IPS-NIHi11 (cell line): ENCODE measurements at places on chromosomes 6 and 20.

- DNase-seq, result no peak
These were observed 336.0 kb upstream of the DEFB115 start for GRCh38 chr20:30921286-30922071.

GRCh38 chr6:131400779-131401496, 172.1 kb upstream of the ARG1 start:
- no peak for DNase-seq

- no peak for DNase-seq
These were observed 898 bp downstream of the XRN2 start for GRCh38 chr20:21303872-21304586.

DNA sequence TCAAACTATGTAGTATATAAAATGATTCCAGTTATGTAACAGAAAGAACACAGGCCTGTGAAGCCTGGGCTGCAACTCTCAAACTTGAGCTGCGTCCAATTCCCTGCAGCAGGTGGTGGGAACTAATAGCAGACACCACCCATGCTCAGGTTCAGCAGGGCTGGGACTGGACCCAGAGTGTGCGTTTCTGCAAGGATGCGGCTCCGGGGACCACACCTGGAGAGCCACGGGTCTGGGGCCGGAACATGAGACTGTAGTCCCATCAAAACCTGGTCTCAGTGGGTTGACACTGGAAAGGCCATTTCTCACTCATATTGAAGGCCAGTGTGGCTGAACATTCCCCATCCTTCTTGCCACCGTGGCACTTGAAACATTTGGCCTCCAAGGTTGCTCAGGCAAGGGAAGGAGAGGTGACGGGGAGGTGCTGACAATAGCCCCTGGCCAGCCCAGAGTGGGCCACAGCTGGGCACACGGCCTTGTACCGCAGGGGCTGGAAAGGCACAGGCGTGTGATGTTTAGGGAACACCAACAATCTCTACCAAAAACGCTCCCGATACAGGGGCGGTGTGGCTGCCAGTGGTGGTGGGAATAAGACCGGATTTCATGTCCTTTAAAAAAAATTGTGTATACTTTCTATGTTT, 38.0 kb downstream of the FRMD1 start:
- DNase-seq, result no peak

GRCh38 chr6:87660226-87660911, 41.7 kb downstream of the AKIRIN2 start:
- DNase-seq, result no peak

GRCh38 chr20:31644701-31645100, 7.0 kb downstream of the COX4I2 start:
- DNase-seq, result no peak

DNA sequence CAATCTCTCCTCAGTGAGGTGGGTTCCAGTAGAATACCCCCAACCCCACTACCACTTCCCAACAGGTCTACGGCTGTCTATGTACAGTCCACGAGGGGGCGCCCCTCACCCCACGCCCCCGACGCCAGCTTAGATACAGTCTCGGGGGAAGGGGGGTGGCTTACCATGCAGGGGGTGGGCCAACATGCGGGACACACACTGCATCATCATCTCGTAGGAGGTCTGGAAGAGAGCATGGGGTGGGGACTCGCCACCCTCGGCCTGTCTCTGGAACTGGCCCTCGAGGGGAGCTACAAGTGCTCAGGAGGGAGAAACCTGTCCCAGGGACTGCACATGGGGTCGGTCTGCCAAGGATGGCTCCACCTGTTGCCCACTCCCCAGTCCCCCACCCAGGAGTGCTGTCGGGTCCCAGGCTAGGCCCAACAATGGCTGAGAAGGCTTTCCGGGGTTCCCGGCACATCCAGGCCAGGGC, 8.5 kb downstream of the MTCH1 start:
- peak; percentile 72 for DNase-seq

GRCh38 chr20:48750941-48751635, 76.7 kb downstream of the PREX1 start:
- peak; percentile 83 for DNase-seq

GRCh38 chr6:137175868-137176245, 2.4 kb upstream of the IL22RA2 start:
- no peak for DNase-seq

- peak; percentile 43 for DNase-seq
These were observed 18.6 kb upstream of the MYT1 start for GRCh38 chr20:64145458-64146300.

DNA sequence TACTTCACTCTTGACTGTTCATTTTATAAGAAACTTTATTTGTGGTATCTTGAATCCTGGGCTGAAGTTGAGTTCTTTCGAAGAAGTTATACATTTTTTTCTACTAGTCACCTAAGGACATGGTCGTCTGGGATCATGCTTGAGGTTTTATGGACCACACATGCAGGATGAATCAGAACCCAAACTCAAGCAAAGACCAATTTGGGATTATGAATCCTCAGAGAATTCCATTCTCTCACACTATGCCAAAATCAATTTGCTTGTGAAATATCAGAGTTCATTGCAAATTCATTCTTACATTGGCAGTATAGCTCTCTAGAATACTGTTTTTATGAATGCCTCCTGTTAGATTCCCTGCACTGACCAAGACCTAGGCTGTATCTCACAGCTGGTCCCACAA, 114.3 kb upstream of the HDAC2 start:
- DNase-seq, result no peak

GRCh38 chr6:117740605-117741004, 65.3 kb downstream of the NUS1 start:
- no peak for DNase-seq

DNA sequence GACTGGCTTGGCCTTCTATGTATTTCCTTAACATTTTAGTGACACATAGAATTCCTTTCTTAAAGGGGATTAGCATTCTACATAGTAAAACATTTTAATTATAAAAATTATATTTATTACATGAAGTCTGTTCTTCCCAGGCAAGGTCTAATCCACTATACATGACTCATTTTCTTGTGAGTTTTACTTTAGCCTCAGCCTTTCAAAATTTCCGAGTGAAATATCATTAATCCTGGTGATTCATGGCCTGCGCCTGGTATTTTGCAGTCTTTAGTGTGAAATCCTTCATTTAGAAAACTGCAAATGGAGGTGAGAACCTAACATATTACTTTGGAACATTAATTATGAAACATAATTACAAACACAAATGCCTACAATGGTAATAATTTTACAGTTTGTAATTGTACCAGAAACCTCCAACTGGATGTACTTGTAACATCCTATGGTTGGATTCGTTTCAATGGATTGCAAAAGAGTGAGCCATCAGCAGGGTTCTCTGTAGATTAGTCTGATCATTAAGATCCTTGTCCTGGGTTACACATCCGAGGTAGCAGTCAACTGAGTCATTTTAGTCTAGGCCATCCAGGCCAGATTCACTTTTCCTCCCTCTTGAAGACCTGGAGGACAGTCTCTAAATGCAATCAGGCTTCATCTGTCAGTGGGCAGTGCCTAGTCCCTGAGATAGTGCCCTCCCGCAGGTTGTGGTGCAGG, 272.0 kb downstream of the PACRG start:
- no peak for DNase-seq

GRCh38 chr6:31622684-31623091, 2.2 kb downstream of the PRRC2A start:
- DNase-seq, result no peak

GRCh38 chr20:20562507-20562906, 149.9 kb downstream of the RALGAPA2 start:
- DNase-seq, result no peak

DNA sequence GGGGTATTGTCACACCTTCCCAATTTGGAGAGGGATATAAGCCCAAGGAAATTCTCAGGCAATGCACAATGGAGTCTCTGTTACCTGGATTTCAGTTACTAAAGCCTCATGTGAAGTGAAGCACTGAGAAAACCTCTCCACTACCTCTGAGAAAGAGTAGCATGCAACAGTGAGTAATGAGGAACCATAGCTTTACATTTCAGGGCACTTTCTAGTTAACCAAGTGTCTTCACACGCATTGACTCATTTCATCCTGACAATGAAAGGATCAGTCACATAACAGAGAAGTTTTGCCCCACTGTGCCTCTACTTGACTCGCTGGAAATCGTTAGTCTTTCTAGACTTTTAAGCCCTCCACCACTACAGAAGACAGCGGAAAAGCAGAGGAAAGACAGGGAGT, 86.2 kb upstream of the ARID1B start:
- no peak for DNase-seq

DNA sequence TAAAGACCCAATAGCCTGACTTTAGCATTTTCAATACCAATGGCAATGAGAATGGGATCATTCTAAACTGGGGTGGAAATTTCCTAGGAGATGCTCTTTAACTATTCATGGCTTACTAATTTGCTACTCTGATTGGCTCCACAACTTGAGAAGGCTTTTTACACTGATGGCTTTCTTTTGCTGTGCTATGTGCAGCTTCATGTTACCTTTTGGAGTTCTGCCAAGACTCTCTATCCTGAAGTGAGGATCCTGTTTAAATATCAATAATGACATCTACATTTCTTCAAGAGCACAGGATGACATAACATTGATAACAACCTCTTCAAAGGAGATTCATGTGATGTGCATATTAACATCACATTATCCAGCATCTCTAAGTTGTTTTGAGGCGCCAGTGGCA, 43.4 kb upstream of the SIRPG start:
- DNase-seq, result no peak

- DNase-seq, result no peak
These were observed 94.4 kb downstream of the LAMP5 start for GRCh38 chr20:9608639-9609340.

DNA sequence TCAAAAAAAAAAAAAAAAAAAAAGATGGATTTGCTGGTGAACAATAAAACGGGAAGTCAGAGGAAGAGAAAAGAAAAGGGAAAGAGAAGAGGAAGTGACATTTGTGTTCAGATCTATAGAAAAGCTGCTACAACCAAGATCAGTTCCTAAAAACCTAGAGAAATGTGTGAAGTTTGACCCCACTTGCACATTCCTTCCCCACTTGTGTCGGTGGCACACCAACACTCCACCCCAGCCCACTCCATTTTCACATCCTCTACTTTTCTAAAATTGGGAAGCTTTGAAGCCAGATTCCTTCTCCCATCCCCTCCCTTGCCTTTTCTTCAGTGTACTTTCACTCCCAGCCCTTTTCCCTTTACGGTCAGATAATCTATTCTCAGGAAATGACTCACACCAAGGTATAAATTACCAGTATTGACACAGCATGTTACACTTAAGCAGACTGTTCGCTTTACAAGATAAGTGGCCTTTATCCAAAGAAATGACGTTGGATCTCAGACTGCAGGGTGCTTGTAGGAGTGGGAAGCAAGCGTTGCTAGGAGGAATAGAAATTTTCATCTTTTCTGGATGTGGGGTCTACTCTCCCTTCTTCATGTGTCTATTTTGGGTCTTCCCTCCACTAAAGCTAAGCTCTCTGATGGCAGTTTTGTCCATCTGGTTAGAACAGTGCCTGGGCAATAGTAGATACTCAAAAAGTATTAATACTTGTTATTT, 92.5 kb upstream of the ADGRF1 start:
- DNase-seq, result peak; percentile 14

- DNase-seq, result no peak
These were observed 7.5 kb upstream of the TBX18 start for GRCh38 chr6:84771756-84772356.

DNA sequence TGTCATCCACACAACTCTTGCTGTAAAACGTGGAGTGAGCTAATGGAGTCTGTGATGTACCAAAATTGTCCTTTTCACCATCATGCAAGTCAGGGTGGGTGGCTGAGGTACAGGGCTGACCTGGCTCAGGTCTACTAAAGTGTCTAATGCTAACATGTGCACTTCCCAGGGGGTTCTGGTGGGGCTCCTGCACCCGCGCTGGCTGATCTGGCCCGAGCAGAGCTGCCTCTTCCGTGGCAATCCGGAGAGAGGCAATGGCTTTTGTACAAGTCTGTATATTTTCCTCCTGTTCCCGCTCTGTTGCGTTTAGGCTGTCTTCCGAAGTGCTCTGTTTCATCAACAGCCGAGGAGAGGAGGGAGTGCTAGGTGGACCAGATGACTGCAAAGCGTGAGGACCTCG, 191.8 kb downstream of the HIVEP2 start:
- no peak for DNase-seq

DNA sequence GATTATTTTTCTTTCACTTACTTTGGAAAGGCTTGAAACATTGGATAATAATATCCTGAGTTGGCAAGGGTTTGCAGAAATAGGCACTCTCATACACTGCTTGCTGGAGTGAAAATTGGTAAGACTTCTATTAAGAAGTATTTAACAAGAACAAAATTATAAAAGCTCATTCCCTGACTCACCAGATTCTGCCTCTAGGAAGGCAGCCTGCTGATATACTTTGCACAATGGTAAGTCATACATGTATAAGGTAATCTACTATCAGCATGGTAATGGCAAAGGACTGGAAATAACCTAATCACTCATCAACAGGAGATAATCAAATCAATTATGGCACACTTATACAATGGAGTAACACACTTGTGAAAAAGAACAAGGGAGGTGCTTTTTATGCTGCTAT, 85.8 kb downstream of the PLCG1 start:
- no peak for DNase-seq

DNA sequence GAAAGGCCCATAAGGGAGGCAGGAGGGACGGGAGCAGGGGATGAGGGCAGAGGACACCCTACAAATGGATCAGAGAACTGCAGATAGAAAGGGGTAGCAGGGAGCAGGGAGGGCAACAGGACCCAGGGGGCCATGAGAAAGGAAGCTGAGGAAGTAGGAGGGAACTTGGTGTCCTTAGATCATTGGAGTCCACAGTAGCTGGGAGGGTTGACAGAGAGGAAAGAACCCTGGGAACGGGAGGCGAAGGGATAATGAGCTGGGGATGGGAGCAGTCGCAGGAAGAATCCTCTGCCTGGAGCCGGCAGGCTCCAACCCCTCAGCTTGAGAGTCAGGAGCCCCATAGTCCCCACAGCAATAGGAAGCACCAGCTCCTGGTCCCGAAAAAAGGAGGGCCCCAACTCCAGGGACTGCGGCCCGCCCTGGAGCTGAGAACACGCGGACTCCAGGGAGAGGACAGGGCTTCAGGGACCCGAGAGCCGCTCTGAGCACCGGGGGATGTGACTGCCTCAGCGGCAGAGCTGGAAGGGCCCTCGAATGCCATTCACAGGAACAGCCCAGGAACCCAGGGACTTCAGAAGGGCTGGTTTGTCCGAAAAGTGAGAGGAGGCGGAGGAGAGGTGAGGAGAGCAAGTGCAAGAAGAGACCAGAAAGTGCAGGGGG, 32.7 kb downstream of the HLA-A start:
- peak; percentile 29 for DNase-seq

DNA sequence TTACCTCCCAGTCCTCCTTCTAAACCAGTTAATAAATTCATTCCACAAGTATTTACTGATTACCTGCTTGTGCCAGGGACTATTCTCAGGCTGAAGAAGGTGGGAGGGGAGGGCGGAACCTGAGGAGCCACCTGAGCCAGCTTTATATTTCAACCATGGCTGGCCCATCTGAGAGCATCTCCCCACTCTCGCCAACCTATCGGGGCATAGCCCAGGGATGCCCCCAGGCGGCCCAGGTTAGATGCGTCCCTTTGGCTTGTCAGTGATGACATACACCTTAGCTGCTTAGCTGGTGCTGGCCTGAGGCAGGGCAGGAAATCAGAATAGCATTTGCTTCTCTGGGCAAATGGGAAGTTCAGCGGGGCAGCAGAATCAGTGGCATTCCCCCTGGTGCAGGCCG, 4.9 kb upstream of the AAR2 start:
- DNase-seq, result no peak
